Fibroblast of lung (primary cell): ENCODE measurements at places on chromosomes 3 and 15.

GRCh38 chr3:142445816-142446254 lies 2.0 kb downstream of the XRN1 start:
- peak; percentile 50 for DNase-seq

- no peak for DNase-seq
Observed at GRCh38 chr3:70003119-70003518, 3.6 kb downstream of the SAMMSON start.

DNA sequence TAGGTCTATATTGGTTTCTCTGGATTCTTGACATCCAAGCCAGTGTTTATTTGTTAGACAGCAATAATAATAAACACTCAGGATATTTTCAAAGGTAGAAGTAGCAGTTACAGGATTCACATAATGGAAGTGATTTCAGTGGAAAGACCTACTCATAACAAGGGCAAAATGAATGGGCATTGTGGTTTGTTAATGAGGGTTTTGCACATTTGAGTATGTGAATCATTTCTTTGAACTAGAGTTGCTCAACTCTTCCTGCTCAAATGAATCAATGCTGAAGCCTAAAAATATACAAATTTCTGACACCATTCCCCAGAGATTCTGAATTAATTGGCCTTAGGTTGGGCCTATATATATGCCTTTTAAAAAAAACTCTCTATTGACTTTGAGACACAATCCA lies 4.1 kb upstream of the COL6A5 start:
- peak; percentile 13 for DNase-seq

GRCh38 chr3:189839576-189839975 lies 208.4 kb downstream of the TP63 start:
- DNase-seq, result peak; percentile 85

- peak; percentile 53 for DNase-seq
Observed at GRCh38 chr15:68149059-68149458, 56.1 kb downstream of the CALML4 start.

- DNase-seq, result no peak
Observed at GRCh38 chr15:68830141-68830785, 9.6 kb upstream of the ANP32A start.

DNA sequence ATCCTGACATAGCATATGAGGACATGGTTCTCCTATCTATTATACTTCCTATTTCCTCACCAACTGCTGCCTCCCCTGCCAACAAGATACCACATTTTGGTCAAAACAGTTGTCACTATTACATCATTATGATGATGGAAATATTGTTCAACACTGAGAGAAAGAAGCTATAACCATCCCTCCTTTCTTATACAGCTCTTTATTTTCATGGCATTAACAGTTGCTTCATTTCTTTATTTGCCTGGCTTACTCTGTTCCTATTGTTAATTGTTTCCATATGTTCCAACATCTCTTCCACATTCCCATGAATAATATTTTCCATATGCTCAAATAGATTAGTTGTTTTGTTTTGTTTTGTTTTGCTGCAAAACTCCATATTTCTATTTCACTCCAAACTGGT lies 40.8 kb upstream of the FILIP1L start:
- no peak for DNase-seq

DNA sequence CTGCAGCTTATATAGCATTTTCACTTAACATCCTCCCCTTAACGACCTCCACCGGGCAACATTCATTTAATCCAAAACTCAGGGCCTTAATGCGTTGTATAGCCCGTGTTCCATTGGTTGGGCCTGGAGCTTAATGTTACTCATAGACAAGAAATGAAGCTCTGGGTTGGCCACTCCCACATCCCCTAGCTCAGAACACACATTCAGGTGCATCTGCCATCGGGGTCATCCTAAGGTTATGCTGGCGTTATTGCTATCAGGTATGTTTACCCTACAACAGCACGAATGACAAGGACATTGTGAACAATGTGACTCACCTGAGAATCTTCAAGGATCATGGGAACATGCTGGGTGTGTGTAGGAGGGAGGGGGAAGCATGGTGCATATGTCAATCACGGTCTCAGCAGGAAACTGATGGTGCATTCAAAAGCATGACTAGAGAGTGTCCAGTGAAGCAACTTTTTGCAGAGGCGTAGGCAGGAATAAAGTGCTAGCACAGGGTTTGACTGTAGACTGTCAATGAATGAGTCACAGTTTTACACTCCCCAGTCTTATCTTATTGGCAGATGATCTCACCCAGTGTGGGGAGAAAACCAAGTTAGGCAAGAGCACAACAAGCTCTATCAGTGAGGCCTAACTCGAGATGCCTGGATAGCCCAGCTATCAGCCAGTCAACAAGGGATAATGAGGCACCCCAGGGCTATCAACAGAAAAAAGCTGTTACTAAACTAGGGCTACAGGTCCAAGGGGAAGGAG lies 402.1 kb upstream of the MCTP2 start:
- peak; percentile 87 for DNase-seq

DNA sequence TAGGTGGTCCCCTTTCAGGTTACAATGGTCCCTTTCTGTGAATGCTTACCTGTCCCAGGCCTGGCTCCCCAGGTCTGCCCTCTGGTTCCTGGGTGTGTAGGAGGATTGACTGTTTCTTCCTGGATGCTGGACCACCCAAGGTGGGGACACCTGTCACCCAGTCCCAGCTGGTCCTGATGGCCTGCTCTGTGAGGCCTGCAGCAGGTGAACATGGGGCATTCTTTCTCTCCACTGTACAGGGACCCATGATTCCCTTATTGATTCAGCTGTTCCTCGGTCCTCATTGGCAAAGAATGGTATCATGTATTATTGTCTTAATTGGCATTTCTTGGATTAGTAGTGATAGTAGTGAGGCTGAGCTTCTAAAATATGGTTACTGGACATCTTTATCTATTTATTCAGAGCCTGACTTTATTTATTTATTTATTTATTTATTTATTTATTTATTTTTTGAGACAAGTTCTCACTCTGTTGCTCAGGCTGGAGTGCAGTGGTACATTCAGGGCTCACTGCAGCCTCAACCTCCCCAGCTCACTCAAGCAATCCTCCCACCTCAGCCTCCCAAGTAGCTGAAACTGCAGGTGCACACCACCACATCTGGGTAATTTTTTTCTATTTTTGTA lies 8.8 kb upstream of the DNAJA4 start:
- DNase-seq, result no peak

DNA sequence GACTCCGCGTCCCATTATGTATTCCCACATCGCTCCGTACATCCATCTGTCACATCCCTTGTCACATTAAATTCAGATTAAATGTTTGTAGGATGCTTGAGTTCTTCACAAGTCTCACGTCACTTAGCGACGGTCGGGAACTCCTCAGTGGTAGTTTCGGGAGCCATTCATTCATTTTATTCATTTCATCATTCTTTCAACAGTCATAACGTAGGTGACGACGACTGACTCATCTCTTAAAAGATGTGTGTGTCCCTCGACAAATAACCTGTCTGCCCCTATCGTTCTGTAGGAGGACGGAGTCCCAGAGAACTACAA lies 272 bp upstream of the SRPRB start:
- no peak for DNase-seq

DNA sequence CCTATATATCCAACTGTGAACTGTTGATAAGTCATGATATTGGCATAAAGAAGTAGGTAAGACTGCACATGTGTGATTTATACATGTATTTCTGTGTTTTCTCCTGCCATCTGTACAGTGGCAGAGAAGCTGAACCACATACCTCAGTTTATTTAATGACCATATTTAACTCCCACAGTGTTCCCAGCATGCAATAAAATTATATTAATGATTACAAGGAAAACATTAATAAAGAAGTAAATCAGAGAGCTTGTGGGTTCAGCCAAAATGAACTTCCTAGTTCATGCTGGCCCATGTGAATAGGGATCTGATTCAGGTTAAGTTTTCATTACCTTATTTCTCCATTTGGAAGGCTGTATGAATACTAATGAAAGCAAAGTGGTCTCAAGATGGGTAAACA lies 439.2 kb downstream of the CNTN6 start:
- no peak for DNase-seq

DNA sequence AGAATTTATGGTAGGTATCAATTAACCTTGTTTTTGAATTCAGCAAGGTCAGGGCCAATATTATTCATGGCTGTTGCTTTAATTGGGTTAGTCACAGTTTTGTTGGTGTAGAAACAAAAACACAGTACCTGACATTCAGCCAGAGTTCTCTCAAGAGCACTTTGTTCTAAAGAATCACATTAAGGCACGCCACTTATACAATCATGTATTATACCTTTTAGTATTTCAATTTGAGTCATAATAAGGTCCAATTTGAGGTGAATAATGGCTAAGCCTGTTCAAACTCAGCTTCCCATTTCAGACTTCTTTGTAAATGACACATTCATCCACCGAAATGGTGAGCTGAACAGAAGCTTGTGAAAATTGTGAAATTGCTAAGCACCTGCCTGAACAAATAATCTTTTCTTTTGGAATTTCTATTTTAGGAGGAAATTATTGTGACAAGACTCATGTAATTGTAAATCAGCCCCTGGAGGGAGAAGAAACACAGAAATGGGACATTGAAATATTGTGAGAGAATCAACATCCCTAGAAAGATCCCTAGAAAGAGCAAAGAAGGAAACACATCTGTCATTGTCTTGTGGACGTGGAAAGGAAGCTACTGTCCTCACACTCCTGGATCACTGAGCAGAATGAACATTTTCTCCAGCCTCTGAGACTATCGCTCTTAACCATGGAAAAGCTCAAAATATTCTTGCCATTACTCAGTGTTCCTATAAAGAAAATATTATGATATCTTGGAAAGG lies 29.3 kb downstream of the RIOX2 start:
- DNase-seq, result no peak

GRCh38 chr3:73727854-73728253 lies 103.1 kb upstream of the PDZRN3 start:
- DNase-seq, result no peak

DNA sequence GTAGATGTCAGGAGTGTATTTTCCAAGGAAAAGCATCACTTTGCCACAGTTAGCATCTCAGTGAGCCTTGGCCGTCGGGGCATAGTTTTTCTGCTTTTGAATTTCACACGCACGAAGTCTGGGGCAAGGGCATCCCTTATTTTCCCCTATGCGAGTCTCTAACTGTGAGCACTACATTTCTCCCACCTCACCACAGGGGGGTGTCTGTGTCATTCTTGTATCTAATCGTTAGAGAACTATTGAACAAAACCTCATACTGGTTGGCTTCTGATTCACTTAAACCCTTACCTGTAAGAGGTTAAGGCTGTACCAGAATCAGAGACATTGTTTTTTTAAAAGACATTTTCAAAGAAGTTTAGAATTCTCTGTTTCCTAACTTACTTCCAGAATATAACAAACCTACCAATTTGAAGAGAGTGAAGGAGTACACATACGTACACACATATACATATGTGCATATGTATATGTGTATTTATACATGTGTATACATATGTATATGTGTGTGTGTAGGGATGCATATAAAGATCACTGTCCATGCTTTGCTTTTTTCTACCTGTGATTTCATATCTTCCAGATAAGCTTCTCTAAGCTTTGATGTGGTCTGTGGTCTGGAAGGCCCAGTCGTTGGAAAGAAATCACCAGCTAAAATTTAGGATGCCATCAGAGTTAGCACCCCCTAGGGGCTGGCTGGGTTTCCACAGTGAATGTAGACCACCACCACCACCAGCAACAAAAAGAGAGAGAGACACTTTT lies 49.4 kb downstream of the MYZAP start:
- peak; percentile 13 for DNase-seq

DNA sequence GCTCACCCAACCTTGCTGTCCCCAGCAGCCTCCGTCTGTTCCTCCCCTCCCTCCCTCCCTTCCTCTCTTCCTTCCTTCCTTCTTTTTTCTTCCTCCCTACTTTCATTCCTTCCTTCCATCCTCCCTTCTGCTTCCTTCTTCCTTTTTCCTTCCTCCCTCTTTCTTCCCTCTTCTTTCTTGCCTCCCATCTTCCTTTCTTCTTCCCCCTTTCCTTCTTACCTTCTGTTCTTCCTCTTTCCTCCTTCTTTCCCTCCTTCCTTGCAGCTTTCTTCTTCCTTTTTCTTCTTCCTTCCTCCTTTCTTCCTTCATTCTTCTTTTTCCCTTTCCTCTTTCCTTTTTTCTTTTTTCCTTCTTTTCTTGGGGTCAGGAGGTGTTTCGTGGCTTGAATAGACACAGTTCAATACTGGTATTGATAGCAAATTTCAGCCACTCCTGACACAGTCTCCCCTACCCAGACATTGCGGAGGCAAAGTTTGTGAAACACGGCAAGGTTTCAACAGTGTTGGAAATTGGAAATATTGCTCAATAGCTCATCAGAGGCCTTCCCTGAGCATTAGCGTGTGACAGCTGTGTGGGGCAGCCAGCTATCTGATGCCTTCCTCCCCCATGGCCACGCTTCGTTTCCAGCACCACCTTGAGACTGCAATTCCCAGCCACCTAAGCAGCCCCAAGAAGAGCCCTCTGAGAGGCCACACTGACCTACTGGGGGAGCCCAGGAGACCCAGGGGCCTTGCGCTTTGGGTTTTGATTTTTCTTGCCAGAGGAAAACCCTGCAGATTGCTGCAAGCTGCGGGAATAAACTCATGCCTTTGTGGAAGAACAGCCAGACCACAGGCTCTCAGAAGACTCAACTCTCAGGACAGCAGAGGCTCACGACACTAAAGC lies 82.2 kb downstream of the KLF15 start:
- DNase-seq, result no peak

DNA sequence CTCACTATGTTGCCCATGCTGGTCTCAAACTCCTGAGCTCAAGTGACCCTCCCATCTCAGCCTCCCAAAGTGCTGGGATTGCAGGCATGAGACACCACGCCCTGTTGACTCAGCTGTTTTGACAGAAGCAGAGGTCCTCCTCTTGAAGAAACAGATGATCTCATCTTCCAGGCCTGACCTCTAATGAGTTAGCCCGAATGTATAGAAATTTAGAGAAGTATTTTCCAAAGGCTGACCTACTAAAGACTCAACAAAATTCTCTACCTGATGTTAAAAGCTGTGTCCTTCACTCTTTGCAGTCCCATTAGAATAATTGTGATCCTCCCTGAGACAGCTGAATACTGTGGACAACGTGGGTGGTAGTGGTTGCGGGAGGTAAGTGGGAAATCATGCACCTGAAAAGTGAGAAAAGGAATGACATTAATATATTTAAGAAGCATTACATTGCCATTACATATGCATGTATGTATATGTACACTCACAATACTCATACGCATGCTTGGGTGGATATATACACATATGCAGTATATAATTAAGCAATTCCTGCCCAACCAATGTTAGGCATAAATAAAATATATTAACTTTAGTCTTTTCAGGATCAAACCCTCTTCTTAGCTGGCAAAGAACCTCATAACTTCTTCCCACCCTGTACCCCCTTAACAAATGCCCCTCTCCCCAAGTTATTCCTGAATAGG lies 204.6 kb upstream of the NR2F2 start:
- DNase-seq, result peak; percentile 35

DNA sequence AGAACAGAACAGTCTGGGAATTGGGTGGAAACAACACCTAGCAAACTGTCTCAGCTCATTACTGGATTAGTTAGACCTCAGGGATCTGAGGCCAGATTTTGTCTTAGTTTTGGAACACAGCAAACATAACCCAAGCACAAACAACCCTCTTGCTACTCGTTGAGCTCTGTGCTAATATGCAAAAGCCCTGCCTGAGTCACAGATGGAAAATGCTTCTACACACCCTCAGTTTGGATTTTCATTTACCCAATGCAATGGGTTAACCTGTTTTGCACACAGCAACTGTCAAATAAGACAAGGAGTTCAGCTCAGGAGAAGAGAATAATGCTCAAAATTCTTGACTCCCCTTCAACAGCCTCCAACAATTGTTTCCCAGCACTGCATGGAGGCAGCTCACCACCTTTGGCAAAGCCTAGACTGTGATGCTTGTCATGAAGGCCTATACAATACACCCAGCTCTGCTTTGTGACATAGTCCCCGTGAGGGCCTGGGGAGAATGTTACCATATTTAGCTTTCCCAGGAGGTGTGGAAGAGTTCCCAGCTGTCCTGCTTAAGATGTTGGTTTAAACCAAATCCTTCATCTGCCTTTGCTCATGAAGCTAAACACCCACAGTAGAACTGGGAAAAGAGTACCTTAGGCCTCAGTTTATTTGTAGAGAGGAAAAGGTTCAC lies 68.9 kb upstream of the MNS1 start:
- DNase-seq, result no peak
